ENCODE measurements at places on chromosomes 13 and 19.

- DNase-seq: peak; percentile 88
These were observed 6.5 kb upstream of the LIPE start for GRCh38 chr19:42433503-42434260.

GRCh38 chr13:49627831-49628652 is at the start of gene ARL11:
Gene ARL11, plus strand, starts transcription at chr13:49628507. Its CDS starts 1,941 bp downstream, at chr13:49630448.
- DNase-seq: peak; percentile 96

DNA sequence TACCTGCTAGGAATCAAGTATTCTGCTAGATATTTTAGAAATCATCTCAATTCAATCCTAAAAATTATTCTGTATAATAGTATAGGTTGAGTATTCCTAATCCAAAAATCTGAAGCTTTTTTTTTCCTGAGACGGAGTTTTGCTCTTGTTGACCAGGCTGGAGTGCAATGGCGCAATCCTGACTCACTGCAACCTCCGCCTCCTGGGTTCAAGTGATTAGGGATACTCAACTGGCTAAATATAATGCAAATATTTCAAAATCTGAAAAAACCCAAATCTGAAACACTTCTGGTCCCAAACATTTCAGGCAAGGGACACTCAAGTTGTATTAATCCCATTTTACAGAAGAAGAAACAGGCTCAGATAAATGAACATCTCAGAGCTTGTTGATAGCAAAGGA is 17.2 kb upstream of the USPL1 start:
- no peak for DNase-seq

GRCh38 chr13:98377635-98378378 is 199.1 kb downstream of the STK24 start:
- no peak for DNase-seq

DNA sequence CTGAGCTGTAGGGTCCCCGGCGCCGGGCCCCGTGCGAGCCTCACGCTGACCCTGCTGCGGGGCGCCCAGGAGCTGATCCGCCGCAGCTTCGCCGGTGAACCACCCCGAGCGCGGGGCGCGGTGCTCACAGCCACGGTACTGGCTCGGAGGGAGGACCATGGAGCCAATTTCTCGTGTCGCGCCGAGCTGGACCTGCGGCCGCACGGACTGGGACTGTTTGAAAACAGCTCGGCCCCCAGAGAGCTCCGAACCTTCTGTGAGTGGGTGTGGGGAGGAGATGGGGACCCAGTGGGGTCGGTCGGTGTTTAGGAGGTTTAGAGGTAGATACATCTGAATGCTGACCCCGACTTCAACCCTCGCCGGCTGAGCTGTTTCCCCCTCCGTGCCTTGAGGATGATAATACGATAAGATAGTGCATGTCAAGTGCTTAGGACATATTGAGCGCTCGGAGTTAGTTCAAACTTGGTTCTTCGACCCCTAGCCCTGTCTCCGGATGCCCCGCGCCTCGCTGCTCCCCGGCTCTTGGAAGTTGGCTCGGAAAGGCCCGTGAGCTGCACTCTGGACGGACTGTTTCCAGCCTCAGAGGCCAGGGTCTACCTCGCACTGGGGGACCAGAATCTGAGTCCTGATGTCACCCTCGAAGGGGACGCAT is 1.9 kb downstream of the ICAM5 start:
- DNase-seq: no peak

DNA sequence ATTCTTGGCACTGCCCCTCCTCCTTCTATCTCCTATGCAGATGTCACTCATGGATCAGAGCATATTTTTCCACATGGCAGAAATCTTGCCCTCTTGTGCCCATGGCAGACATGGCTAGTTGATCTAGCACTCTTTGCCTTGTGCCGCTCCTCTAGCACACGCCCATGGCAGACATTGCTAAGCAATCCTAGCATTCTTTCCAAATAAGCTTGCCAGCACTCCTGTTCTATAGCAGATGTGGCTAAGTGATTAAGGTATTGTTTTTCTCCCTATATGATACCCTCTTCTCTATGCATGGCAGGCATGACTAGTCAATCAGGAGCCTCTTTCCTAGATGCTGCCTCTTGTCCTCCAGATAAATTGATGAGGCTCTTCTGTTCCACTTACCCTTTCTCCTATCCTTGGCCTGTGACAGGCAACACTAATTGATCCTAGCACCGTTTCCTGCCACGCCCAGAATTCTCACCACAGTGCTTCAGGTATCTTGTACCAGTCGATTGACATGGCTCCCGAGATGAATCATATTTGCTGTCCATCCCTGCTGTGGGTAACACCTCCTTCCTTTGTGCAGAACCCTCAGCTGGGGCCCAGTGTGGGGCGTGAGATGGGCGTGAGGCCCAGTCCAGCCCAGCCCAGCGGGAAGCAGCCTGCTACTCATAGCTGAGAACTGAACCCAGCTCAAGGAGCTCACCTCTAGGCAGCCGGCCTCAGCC is 26.9 kb downstream of the TMED1 start:
- DNase-seq: no peak

GRCh38 chr19:50406829-50407228 is 11.9 kb upstream of the SPIB start:
- no peak for DNase-seq

DNA sequence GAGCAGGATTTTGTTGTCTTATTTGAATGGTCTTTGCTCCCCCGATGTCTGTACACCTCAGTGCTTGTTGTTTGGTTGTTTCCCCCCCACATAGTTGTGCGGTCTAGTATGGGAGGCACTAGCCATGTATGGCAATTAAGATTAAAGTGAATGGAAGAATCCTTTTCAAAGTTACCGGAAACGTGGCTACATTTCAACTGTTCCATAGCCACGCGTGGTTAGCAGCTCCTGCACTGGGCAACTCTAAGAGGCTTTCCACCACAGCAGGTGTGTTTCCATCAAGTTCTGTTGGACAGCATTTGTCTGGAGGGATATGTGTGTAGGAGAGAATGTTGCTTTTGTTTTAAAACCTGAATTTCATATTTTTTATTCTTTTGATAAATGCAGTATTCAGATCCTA is 247.3 kb downstream of the GGACT start:
- DNase-seq: no peak

- no peak for DNase-seq
These were observed 35.5 kb upstream of the TMEM255B start for GRCh38 chr13:113723410-113724015.

Data from Karpas-422 (cell line).